ENCODE measurements at places on chromosomes 4 and X.

- DNase-seq = no peak
Measured at GRCh38 chr4:57443308-57443707, 333.1 kb upstream of the IGFBP7 start.

DNA sequence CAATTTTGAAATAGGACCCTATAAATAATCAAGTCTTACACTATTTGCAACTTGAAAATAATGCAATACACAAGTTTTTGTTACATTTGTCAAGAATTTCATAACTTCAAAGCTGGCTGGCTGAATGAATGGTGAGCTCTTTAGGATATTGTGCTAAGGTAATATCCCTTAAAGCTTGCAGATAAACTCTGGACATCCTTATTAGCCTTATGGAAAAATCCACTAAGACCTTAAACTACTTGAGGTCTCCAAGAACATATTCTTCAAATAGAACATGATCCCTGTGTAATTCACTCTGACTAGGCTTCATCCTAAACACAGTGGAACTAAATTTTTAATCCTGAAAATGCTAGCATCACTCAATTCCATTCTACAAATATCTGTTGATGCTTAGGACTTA lies 199.3 kb downstream of the PACRGL start:
- DNase-seq = no peak

DNA sequence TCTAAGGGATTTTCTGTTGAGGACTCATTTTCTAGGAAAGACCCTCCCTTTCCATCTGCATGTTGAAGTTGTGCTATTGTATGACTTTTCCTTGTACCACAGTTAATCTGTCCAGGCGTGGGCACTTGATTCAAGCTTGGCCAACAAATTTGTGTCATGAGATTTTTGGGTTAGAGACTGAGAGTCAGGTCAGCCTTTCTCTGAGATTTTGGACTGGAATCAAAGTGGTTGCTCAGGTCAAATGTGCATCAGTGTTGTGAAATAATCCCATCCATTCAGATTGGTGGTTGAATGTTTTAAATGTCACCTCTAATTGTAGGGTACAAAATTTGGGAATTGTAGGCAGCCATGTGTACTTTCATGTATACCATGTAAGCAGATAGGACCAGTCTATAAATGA lies 545.2 kb upstream of the IGFBP7 start:
- no peak for DNase-seq

DNA sequence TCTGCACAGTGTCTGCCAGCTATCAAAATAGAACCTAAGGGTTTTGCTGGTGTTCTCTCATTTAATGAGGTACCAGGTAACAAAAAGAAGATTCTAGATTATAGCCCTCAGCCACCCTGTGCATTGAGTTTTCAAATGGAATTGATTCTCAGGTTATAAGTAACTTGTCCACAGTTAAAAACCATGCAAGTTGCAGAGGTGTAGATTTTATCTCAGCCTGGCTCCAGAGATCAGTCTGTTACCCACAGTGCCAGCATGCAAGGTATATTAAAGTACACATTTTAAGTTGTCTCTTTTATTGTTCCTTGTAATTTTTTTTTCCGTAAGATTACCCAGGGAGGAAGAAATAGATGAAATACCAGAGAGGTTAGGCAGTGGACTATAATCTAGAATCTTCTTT lies 59.7 kb downstream of the RAPGEF2 start:
- DNase-seq = no peak

- DNase-seq = no peak
Measured at GRCh38 chr4:8370106-8370787, 70.3 kb downstream of the ACOX3 start.

- no peak for DNase-seq
Measured at GRCh38 chr4:127788517-127788916, 6.4 kb downstream of the HSPA4L start.

DNA sequence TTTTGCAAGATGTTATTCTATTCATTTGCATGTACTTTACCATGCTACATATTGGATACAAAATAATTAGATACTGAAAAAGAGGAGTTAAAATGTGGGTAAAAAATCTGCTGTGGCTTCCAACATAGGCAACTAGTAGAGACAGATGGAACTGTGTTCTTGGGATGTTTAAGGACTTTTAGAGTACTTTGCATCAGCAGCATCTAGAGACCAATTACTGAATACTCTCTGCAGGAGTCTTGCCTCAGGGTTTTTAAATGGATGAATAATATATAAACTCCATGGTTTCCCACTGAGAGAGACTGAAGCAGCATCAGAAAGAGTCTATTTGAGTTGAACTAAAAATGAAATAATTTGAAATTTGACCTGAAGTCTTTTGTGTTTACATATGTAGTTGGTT lies 676.7 kb downstream of the GALNTL6 start:
- peak; percentile 73 for DNase-seq

DNA sequence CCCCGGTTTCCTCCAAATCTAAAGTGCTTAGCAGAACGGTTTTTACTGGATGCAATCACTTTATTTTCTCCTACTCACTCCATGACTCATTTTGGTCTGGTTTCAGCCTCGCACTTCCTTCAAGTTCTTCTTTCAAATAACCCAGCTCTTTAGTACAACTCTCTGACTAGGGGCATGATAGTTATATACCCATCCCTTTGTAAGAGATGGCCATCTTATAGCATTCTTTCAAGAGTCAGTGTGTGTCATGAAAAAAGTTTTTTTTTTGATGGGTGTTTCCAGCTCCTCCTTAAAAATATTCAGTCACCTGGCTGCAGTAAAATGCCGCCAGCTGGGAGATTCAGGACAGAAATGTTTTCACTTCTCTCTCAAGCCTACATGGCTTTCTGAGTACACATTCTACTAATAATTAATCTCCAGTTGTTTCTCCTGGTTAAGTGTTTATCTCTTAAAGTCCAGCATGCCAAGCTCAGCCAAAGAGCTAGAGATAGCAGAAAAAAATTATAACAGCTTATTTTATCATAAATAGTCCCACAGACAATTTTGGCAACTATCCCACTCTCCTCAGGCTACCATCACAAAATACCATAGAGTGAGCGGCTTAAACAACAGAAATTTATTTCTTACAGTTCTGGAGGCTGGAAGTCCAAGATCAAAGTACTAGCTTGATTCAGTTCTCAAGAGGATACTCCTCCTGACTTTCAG lies 139.3 kb downstream of the GASK1B start:
- DNase-seq = no peak

DNA sequence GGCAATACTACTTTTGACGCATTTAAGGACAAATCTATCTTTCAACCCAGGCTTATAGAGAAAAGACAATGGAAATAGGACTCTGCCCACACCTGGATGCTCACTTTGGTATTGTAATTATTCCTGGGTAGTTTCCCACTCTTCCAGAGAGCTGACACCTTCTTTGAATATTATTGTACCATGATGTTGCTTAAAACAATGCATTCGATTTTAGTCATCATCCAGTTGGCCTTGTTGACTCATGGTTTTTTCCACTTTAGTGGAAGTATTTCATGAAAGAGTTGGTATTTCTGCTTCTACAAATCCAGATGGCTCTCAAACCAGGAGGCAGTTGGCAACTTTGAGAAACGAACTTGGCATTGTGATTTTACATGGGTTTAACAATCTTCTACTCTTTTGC lies 124.2 kb downstream of the ENOX2 start:
- DNase-seq = no peak

DNA sequence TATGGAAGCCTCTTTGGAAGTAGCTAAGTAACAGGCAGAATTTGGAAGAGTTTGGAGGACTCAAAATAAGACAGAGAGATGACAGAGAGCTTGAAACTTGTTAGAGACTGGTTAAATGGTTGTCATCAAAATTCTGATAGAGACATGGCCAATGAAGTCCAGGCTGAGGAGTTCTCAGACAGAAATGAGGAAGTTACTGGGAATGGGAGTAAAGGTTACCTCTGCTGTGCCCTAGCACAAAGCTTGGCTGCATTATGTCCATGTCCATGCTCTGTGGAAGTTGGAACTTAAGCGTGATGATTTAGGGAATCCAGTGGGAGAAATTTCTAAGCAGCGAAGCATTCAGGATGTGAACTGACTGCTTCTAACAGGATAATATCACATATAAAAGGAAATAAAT lies 146.2 kb upstream of the NDST4 start:
- no peak for DNase-seq

DNA sequence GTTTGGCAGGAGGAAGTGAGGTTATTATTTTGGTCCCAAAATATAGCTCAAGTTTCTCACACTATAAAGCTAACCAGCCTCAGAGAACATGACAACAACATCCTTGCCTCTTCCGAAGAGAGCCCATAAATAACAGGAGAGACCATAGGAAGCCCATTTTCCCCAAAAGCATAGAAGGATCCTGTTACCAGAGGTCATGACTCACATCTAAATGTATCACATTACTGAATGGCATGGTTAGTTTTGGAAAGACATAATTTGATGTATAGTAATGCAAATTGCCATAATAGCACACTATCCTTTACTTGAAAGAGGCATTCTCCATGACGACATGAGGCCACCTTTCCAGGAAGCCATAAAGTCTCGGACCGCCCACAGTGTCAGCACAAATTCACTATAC lies 238.8 kb upstream of the GRIA3 start:
- DNase-seq = no peak

DNA sequence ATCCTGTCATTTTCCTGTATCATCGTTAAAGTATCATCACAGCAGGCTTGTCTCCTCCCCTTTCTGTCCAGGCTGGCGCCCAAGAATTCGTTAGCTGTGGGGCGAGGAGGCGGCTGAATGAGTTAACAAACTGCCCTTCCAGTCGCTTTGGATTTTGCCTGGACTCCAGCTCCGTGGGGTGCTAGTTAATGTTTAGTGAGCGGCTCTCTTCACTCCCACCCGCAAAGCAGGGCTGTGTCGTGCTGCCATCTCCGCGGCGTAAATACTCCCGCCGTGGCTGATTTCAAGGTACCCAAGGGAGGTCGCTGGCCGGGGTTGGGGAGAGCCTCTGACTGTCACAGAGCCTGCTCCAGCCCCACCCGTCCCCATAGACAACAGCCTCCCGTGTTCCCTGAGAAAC lies 44.9 kb upstream of the SPRY1 start:
- no peak for DNase-seq

DNA sequence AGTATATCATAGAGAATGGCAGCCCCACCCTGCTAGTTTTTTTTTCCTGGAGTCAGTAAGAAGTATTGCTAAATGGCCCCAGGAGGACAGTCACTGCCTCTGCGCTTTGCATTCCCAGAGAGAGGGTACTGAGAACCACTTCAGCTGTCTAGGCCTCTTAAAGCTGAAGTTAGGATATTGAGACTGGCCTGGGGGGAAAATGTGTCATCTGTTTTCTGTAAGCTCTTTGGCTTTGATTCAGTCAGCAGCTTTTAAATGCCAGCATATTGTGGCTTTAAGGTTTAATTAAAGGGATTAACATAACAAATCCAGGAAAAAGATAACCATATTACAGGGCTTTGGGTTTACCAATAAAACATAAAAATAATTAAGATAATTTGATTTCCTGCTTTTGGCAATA lies 852.0 kb downstream of the PCDH18 start:
- no peak for DNase-seq

DNA sequence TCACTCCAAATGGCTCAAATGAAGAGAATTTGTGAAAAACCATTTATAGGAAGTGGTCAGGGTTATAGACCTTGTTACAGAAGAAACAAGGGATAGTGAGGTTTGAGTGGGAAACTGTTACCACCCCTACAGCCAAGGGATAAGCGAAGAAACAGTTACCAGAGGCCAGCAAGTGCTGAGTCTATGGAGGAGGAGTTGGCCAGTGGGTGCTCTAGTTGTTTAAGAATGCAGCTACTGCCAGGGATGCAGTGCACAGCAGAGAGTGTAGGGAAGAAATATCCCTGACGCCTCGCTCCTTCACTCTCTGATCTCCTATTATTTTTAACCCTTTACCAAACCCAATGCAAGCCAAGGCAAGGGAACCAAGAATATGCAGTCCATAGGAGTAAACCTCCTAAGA lies 15.2 kb upstream of the SYTL4 start:
- no peak for DNase-seq

DNA sequence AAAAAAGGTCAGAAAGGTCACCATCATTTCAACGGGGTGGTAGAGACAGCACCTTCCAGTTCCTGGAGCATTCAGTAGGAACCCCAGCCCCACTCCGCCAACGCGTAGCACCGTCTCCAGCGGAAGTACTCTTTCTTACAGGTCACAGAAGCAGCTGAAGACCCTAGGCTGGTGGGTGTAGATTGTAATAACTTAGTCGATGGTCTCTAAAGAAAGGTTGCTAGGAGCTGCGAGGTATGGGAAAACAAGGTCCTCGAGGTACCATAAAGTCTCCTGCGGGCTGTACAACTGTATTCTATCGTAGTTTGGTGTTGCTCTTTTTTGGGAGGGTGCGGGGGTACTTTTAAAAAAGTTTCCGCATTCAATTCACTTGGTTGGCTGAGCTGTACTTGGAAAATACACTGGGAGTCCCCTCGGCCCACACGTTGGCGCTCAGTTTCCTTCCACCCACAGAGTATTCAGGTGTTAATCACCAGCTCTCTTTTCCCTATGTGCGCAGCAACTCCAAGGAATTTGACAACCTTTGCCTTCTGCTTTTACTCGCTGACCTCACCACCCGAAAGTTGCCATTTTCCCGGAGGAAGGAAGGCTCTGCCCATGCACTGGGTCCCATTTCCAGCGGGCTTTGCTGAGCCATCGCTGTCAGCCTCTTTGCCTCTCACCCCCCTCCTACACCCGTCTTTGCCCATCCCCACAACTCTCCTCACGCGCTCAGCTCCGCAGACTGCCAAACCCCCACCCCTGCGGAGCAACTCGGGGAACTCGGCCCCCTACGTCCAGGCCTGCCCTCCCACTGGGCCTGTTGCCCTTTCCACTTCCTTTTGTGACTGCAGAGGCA lies 4.8 kb upstream of the SOX3 start:
- DNase-seq = no peak

DNA sequence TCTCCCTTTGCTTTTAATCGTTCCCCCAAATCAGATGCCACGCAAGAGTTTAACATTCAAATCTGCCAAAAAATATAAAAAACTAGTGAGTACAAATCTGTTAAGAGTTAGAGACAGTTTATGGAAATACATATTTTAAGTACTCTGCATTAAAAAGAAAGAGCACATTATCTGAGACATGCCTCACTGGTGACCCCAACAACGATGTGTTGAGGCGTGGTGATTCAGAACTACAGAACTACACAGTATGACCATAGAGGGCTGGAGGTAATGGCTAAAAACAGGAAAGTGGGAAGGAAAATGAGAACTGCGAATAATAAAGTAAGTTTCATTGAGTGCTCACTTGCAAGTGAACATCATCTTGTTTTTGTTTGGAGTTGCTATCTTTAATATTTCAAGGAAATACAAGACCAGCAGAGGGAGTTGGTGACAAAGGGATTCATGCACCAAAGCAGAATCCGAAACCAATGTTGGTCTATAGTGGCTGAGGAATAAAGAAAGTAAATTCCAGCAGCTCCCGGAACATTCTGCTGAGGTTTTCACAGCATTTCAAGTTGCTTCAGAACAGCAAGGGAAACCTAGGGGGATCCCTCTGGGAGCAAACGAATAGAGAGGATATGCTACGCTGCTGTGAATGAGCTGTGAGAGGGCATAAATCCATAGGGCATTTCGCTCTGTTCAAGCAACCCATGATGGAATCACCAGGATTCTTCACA lies 92.2 kb downstream of the DCHS2 start:
- no peak for DNase-seq
